Naive thymus-derived CD4-positive, alpha-beta T cell (primary cell): ENCODE measurements at places on chromosomes 7 and 10.
A peak's percentile ranks its signal among the peaks of the same experiment; 100 is the strongest.

DNA sequence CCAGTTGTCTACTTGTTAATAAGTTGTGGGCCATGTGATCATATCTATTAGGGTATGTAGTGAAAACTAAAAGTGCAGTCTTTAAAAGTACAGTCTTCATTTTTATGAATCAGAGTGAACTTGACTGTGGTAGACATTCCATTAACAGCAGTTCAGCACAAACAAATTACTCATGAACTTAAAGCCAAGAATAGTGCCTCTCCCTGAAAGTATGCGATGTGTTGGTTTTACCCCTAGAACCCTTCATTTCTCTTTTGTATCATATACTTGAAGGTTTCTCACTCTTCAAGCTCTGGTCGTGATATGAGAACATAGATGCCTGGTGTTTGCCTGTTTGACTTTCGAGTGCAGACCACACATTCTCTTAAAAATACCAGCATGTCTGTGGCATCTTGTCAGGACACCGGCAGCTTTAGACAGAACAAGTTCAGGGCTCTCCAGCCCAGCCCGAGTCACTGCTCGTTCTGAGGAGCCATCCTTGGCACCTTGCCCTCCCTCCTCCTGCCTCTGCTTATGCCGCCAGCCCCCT lies 159.3 kb downstream of the LCOR start:
- no peak for DNase-seq

DNA sequence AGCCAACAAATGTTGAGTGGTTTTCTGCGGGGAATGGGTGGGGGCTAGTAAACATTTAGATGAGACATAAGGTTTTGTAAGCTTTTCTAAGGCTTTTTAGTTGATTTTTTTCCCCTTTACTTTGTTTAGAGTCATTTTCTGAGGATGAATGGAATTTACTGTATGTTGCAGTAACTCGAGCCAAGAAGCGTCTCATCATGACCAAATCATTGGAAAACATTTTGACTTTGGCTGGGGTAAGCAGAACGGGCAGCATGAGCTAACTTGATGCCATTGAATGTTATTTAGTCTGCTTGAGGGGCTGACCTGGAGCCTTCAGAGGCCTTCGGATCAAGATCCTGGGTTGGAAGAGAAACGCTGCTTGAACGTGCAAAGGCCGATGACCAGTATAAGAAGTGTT lies 37.3 kb downstream of the FBH1 start:
- no peak for DNase-seq

- no peak for DNase-seq
Measured at GRCh38 chr10:88232029-88232895, 350.9 kb downstream of the RNLS start.

GRCh38 chr7:81626008-81626407 lies 143.8 kb downstream of the HGF start:
- no peak for DNase-seq

GRCh38 chr10:48501787-48502771 lies 102.8 kb downstream of the ARHGAP22 start:
- DNase-seq: no peak

GRCh38 chr7:42980084-42980483 lies 47.9 kb downstream of the MRPL32 start:
- no peak for DNase-seq

DNA sequence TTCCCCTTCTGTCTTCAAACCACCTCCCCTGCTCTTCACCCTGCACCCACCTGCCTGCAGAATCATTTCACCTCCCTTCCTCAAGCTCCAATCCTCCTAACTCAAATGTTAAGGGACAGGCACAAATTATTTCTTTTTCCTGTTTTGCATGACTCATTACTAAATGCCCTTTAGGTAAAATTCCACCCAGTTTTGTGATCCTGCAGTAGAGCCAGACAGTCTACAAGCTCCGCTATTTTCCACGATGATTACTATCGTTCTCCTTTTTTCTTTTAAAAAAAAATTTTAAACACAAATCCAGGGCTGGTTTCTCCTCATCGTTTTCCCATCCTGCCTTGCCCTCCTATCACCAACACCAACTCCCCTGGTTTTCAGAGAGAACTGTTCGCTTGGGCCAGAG lies 186.8 kb upstream of the YAE1 start:
- DNase-seq: no peak

DNA sequence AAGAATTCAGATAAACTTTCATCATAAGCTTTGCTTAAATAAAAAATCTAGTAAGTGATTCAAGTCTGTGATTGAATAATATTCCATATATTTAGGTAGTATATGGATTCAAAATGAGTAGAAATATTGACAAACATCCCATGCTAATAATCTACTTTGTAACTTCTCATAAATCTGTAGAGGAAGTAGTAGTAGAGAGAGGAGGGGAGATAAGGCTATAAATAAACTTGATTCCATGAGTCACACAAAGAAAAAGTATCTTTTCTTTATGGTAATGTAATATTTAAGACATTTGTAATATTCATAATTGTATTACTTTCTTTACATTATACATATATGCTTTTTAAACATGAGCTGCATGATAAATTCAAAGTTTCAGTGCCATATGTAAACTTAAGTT lies 25.6 kb upstream of the CD36 start:
- DNase-seq: no peak

DNA sequence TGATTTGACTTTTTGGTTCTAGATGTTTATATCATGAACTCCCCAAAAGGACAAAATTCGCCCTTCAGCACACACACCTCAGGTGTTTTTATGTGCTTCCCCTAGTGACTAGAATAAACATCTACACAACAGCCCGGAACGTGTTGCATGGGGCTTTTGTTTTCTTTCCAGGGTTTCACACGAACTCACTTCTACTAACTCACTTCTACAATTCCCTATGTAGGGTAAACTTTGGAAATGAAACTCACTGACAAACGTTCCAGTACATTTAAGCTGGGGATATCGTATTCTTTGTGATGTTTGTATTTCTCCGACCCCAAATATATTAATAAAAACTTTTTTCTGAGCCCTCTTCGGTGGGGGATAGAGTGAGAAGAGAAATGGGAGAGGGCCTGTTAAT lies 1.4 kb downstream of the TRA2A start:
- peak; percentile 58 for DNase-seq

- no peak for DNase-seq
Measured at GRCh38 chr7:117178600-117178999, 144.3 kb downstream of the WNT2 start.

- DNase-seq: no peak
Measured at GRCh38 chr7:81190997-81191768, 272.3 kb upstream of the SEMA3C start.

- no peak for DNase-seq
Measured at GRCh38 chr10:127041552-127041951, 136.3 kb downstream of the DOCK1 start.

- no peak for DNase-seq
Measured at GRCh38 chr7:116499168-116500077, at the start of gene CAV2. CAV2 (plus strand) TSS chr7:116499738; CDS start chr7:116499782, 44 bp downstream.

DNA sequence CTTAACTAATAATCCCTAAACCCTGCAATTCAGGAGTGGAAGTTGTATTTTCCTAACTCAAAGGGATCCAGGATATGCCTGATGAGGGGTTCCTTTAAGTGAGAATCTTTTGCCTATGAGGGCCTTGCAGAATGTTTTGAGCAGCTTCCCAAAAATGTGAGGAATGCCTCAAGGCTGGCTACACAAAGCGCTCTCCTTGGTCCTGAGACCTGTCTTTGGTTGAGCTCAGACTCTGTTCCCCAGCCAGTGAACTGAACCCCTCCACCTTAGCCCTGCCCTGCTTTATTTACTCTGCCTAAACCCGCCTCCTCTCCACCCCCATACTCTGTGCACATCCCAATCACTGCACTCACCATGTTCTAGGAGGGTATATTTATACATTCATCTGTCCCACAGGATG lies 108.6 kb downstream of the NRCAM start:
- no peak for DNase-seq

DNA sequence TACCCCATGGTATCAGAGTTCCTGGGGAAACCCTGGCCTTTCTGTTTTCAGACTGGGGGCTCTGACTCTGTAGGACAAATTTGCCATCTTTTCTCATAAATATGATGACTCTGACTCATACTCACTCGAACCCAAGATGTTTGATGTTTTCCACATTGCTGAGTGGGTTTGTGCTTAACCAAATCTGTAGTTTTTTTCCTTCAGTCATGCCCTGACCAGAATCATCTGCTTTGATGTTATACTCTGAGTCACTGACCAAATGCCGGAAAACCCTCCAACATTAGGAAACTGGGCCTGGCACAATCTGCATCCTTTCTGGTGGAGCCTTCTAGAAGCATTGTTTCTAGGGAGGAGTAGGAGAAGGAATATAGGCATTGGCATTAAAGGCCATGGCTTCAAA lies 118.7 kb downstream of the C10orf105 start:
- no peak for DNase-seq

- DNase-seq: no peak
Measured at GRCh38 chr10:929960-930624, 1.4 kb downstream of the LARP4B start.

- no peak for DNase-seq
Measured at GRCh38 chr10:63780101-63780500, 258.9 kb downstream of the REEP3 start.

- no peak for DNase-seq
Measured at GRCh38 chr7:82358923-82359322, 84.7 kb downstream of the CACNA2D1 start.

- no peak for DNase-seq
Measured at GRCh38 chr7:6475433-6476186, 27.9 kb upstream of the DAGLB start.

GRCh38 chr10:50627896-50628295 lies 4.1 kb upstream of the SGMS1 start:
- no peak for DNase-seq

DNA sequence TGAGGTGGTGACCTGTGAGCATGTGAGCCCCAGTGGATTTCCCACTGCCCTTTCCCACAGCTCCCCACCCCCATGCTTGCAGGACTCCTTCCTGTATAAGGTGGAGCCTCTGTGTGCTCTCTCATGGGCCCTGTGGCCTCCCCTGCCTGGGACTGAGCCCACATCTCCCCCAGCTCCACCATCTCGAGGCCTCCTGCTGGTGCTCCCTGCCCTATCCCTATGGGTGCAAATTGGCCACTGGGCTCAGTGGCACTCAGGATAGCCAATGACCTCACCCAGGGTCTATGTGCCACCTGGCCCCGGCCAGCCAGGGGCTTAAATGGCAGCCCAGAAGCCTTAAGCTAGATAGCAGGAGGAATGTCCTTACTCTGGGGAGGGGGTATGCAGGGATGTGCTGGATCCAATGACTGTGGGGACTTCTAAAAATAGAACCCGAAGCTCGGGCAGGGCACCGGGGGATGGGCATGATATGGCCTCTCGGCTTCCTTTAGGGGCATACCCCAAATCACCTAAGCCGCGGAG lies 2.0 kb downstream of the LDB3 start:
- no peak for DNase-seq

DNA sequence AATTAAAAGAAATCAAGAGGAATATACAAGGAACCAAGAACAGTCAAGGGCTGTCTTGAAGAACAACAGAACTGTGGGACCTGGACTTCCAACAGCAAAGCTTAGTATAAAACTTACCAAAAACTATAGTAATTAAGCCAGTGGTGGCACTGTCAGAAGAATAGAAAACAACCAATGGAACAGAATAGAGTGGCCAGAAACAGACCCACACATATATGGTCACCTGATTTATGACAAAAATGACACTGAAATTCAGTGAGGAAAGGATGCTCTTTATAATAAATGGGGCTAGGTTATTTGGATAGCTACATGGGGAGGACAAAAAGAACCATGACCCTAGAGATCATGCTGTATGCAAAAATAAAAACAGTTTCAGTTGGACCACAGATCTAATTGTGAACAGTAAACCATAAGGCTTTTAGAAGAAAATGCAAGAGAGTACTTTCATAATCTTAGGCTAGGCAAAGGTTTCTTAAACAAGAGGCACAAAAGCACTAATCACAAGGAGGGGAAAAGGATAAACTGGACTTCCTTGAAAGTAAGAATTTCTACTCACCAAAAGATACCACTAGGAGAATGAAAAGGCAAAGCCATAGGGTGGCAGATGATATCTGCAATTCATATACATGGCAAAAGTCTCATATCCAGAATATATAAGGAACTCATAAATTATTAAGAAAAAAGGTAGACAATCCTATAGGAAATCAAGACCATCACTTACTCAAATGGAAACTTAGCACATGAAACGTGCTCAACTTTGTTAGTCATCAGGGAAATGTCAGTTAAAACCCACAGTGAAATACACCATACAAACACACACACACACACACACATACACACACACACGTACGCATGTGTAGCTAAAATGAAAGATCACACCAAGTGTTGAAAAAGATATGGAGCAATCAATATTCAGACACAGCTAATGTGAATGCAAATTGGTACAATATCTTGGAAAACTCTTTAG lies 20.8 kb downstream of the HYCC1 start:
- DNase-seq: no peak

DNA sequence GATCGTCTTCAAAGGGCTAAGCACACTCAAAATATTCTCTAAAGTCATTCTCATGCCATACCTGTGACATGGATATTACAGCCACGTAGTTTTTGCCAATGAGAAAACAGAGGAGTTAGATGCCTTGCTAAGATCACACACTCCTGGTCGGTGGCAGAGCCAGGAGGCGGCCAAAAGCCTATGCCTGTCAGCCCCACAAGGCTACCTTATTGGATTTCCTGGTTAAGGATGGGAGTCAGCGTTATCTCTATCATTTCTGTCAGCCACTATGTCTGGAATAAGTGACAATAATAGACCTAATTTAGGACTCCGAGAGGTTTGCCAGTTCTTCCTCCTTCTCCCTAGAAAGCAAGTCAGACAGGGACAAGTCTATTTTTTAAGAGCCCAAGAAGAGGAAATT lies 250.8 kb downstream of the TRIL start:
- no peak for DNase-seq

GRCh38 chr7:30266686-30267085 lies 17.7 kb upstream of the ZNRF2 start:
- no peak for DNase-seq

GRCh38 chr7:116258734-116259133 lies 48.4 kb downstream of the TES start:
- DNase-seq: peak; percentile 36

- DNase-seq: no peak
Measured at GRCh38 chr10:13700473-13701144, 113.8 kb downstream of the PRPF18 start.

DNA sequence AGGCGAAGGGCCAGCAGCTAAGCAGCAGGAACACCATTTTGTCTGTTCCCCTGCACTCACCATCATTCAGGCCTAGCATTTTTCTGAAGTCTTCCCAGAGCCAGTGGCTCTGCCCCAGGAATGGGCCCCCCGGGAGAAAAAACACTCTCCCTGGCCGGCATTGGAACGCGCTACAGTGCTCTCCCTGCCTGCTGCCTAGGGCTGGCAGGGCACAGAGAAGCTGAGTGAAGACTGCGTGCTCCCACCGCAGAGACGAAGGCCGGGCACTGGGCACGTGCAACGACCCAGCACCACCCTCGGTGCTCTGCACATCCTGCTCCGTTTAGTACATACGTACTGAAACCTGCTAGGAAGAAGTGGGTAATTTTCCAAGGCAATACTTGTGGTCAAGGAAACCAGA lies 34.4 kb downstream of the HSPA12A start:
- no peak for DNase-seq

DNA sequence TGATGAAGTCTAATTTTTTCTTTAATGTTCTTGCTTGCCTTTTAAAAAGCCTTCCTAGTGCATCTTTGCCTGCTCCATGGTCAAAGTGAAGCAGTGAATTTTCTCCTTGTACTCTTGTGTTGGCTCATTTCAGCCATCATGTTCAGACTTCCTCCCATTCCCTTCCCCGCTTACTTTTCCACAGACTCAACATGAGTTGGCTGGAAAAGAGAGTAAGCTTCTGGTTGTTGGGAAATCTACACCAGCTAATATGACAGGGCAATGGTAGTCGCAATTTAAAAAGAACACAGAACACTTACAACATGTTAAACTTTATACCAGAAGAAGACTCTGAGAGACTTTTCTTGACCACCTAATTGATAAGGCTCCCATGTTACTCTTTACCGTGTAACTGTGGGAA lies 24.3 kb upstream of the PDK4 start:
- no peak for DNase-seq
